ENCODE measurements at places on chromosomes 4 and X.

- no peak for DNase-seq
Measured at GRCh38 chr4:47466056-47466785, 2.7 kb upstream of the COMMD8 start.

DNA sequence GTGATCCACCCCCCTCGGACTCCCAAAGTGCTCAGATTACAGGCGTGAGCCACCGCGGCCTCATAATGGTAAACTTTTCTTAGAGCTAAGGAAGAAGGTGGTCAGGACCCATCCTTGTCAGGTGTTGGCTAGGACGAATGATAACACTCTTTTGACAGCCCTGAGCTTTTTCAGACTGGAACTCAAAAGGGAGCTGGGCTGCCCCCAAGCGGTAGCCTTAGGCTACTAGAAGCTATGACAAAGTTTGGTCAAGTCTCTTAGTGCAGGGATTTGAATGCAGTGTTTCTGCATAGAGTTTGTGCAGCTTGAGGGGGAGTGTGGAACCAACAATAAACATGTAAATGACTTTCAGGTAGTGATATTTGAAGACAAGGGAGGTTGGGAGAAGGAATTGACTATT is 11.8 kb upstream of the HSD17B10 start:
- peak; percentile 54 for DNase-seq

DNA sequence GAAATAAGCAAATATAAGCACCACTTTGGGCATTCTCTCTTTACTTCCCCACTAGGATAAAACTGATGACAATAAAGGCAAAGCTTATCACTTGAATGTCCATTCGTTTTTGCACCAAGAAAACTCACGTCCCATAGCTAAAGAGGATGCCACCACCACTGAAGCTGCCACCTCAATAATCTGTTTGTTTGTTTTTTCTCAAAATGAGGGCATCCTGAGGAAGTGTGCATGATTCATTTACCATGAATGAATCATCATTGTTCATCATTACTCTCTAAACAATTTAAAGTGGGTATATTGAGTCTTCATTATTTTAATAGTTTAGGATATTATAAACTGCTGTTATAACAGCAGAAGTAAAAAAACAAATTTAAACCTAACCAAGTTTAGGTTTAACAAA is 168.2 kb downstream of the DCTD start:
- DNase-seq, result no peak

DNA sequence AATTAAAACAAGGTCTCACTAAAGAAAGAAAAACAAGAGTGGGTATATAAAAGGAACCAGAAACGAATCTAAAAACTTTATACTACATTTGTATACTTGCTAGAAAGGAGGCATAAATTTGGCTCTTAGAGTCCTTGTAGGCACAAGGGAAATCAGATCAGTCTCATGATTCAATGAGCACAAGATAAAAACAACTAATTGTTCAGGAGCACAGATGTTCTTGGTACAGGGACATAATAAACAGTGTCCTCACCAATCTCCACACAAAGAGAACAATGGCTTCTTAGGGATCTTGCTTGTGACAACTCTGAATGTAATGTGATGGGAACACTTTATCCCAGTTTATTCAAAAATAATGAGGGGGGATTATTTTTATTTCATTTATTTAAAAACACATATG is 28.3 kb downstream of the TMEM144 start:
- DNase-seq, result no peak

- DNase-seq, result no peak
Measured at GRCh38 chrX:124328765-124329164, 3.7 kb upstream of the TEX13D start.

DNA sequence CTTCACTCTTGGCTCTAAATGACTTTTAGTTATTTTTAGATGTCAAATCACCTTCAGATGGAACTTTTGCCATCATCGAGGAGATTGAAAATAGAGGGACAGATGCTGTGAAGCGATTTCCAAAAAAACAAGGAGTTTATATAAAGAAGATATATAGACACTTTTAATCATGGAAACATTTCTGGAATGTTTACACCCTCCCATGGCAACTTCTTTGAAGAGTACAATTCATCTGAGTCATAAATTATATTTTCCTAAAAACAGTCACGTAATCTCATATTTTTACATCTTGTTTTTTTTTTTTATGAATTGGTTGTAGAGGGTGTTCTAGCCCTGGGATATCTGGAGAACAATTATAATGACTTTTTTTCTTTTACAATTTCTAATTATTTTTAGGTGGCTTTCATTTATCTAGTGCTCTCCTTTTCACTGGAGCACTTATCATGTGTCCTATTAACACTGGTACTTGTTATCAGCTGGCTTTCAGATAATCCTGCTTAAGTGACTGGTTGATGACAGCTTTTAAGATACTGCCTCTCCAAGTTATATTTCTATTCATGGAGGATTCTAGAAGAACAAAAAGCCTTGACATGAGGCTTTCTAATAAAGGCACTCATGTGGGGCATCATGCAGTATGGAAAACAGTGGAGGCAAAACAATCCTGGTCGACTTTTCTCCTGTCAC is 24.9 kb downstream of the PCDH7 start:
- no peak for DNase-seq

DNA sequence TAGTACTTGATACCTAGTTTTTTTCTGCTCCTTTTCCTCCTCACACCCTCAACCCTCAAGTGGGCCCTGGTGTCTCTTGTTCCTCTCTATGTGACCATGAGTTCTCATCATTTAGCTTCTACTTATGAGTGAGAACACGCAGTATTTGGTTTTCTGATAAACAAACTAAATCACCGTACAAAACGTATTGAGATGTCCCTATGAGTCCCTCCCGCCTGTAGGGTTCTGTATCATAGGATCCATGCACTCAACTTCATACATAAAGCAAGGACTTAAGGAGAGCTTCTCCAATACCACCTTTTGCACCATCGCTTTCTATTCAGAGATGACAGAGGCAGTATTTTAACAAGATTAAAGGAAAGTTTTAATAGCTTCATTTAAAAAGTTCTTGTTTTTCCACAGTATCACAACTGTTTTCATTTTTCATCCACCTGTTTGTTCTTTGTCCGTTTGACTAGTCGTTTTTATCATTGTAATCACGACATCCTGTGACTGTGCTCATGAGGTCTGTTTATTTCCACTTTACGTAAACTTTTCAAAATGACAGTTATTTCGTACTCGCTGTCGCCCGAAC is 457 bp upstream of the RAB9A start:
- DNase-seq, result no peak

DNA sequence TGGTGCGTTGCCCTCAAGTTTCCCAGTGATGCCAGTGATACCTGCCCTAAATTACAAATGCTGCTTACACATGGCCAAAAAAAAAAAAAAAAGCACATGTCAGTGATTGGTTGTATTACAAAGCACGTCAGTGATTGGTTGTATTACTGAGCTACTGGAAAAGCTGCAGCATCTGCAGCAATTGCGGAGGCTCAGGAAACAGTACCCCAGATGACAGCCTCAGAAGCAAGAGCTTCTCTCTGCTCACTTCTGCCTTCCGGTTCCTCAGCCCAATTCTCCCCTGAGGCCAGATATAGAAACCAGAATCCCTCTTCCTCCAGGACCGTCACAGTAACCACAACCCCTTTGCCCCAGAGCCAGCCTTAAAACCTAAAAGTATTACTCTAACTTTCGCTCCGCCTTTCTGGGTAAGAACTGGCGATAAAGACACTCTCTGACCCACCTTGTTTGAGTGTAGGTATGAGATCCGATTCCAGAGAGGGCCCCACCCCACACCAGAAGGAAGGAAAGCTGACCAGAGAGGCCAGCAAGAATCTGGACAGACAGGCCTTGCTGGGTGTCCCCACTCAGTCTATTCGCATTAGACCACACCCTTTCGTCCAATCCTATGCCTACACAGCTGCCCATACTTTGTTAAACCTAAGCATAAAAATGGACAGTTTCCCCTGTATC is 85.0 kb upstream of the SORBS2 start:
- DNase-seq, result no peak

DNA sequence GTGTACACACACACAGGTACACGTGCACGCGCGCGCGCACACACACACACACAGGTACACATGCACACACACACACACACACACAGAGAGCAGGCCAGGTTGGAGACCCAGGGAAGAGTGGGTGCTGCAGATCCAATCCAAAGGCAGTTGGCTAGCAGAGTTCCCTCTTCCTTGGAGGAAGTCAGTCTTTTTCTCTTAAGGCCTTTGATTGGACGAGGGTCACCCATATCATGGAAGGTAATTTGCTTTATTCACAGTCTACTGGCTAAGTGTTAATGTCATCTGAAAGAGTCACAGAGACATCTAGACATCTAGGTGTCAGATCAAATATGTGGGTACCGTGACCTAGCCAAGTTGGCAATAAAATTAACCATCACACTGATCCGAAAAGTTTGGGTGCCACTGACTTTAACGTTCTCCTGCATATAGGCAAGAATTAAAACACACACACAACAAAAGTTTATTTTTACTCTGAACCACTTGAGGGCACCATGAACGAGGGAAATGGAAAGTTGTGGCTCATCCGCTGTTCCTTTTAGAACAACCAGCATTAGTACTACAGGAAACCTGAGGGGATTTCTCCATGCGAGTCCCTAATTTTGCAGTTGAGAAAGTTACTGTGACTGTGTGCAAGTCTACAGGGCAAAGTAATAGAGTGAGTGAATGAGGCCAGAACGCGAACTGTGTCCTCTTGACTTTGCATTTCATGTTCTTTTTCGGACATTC is 66.0 kb upstream of the STOX2 start:
- DNase-seq, result no peak

GRCh38 chrX:50635817-50636365 is 165.3 kb upstream of the DGKK start:
- no peak for DNase-seq

DNA sequence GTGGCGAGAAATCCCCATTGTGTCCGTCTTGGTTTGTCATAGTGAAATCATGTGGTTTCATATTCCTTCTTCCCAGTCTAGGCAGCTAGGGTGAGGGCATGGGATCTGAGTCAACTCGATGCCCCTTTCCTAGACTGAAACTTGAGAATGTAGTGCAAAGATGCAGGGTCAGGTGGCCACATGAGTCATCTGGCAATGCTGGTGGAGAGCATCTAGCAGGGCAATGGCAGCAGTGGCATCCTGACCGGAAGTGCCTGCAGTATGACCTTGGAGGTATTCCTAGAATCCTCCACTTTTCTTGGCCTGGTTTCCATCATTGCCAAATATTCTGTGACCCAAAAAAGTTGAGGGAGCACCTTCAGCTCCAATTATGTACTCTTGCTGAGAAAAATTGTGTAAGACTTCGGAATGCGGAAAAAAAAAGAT is 39.1 kb upstream of the TMEM184C start:
- no peak for DNase-seq

- DNase-seq, result no peak
Measured at GRCh38 chr4:166823126-166823525, 411.2 kb downstream of the SPOCK3 start.

GRCh38 chrX:141402897-141403610 is 160.7 kb upstream of the SPANXC start:
- no peak for DNase-seq

DNA sequence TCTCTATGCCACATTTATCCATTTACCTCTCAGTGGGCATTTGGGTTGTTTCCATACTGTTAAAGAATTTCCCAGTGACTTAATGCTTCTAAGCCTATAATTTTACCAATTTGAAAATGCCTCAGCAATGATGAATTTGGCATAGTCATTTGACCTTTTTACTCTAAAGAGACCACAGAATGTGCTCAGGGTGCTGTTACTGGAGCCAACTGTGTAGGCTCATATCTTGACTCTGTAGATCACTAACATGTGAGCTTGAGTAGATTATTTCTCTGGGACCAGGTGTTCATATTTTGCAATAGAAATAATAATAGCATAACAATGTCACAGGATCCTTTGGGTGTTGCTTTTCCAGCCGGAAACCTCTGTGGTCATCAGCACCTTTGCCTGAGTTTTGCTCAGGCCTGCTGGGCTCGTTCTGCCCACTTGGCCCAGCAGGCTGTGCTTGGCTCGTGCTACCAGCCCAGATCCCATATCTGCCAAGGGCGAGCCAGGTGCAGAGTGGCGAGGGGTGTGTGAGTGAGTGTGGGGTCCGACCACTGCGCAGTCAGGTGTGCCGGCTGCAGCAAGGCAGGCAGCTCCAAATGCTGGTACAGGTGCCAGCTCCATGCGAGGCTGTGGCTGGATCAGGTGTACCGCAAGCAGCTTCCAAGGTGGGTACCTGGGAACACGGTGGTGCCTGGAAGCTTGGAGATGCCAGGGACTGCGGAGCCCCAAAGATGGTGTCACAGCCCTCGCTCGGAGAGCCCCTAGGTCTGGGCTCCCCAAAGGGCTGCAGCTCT is 70.6 kb upstream of the ANK2 start:
- no peak for DNase-seq

DNA sequence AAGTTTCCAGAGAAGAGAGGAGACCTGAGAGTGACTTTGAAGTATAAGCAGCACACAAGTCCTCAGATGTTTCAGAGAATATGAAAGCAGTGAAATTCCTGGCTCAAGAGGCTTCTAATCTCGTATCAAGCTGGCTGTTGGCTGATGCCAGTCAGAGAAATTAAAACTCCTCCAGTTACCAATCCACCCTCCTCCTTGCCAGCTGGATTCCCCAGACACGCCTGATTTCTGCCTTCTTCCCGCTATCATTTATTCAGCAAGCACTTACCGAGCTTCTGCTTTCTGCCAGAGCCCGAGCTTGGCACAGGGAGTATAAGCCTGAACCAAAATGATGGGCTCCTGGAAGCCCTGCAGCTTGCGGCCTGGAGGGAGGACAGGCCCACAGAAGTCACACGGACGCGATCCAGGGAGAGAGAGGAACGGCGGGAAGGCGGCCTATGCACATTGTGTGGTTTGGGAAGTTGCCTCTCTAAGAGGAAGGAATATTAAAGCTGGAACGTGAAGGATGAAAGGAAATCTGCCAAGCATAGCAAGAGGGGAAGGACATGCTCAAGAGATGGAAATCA is 102.4 kb upstream of the TBL1X start:
- DNase-seq, result no peak

DNA sequence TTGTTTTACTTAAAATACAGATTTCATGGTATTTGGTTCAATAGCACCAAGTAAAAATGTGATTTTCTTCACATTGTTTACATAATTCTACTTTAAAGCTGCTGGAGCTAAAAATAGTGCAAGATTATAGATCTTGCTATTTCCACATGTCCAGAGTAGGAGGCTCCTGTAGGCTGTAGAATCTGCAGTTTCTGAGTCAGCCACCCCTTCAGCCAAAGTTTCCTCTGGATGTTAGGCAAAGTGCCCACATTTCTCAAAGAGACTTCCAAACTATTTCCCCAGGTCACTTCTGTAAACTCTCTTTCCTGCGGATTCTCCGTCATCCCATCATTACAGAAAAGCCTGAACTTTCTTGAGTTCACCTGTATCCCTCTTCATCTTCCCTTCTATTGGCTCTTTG is 342.5 kb upstream of the FSTL5 start:
- DNase-seq, result no peak

DNA sequence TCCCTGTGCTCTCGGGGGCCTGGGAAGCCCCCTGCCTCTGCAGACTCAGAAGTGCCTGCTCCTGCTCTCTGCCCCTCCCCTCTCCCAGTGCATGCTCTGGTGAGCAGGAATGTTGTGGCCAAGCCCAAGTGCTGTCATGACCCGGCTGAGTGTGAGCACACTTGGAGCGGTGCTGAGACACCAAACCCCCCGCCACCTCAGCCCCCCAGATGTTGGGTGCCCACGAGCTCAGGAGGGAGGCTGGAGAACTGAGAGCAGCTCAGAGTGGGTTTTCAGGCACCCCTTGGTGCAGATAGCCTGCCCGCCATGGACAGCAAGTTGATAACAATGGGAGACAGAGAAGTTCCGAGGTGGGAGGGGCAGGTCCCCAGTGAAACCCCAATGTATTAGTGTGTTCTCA is 477.4 kb downstream of the ACTRT1 start:
- no peak for DNase-seq
